ENCODE measurements at places on chromosomes 12 and 14.

DNA sequence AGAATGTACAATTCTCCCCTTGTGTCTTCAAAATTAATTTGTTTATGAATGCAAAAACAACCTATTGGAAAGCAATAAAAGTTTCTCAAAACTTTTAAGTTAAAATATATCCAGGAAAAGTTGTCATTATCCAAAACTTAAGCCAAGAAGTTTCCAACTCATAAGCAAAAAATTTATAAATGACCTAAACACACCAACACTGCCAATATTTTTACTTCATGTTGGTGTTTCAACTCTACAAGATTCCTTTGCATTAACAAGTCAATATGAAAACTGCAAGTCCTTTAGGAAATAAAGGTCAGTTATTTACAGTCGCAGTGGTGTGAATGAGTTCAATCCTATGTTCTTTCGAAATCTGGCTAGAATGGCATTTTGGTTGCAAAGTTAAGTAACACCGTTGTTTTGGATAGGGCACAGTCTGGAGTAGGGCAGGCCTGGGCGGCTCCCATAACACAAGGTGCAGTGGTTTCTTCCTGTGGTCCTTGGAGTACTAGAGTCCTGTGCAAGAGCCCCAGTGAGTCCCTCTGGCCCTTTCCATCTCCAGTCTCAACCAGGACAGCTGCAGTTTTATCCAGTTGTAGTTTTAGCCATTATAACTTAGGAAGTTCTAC lies 151.4 kb downstream of the MED13L start:
- DNase-seq: no peak

- DNase-seq: no peak
Observed at GRCh38 chr12:6688543-6688998, 604 bp downstream of the ZNF384 start.

DNA sequence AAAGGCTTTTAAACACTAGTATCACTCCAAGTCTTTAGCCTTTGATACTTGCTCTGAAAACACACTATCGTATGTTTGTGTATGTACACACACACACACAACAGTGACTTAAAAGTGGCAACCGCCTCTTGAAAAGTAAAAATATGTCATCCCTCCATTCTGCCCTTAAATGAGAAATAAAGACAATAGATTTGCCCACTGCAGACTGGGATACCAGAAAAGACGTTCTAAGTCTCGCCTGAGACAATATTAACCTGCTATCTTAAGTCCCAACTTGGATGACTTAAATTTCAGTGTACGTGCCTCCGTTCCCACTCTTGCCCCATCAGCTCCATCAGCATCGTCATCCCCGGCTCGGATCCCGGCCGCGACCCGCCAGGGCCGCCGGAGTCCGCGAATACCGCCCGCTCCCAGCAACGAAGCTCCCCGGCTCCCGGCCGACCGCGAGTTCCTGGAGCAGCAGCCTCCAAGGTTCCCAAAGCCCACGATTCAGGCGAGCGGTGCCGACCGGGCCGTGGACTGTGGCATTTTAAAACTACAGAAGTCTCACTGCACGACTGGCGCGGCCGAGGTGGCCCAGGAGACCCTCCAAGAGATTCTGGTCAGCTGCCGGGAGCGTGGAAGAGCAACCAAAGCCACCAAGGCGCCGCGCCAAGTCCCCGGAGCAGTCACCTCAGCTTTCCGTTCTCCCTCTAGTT lies 2.8 kb upstream of the ARID2 start:
- peak; percentile 29 for DNase-seq

- no peak for DNase-seq
Observed at GRCh38 chr14:99554757-99555531, 49.1 kb downstream of the CCDC85C start.

GRCh38 chr12:65699251-65699650 lies 125.0 kb upstream of the HMGA2 start:
- DNase-seq: no peak

- DNase-seq: no peak
Observed at GRCh38 chr14:73870525-73871235, 16.0 kb upstream of the ZNF410 start.

DNA sequence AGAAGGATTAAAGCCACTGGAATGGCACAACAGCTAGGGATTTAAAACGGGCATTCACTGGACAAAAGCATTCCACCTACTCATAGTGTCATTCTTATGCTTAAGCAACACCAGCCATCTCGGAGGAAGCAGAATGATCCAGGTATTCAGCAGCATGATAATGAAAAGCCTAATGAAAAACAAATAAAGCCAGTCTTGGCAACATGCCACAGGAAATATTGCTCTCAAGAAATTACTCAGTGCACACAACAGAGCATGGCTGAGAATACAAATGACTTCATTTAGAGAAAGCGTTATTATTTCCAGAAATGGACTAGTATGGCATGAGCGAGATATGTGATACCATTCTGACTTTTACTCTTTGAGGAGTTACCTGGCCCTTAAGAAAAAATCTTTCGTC lies 442.2 kb downstream of the APAF1 start:
- no peak for DNase-seq

DNA sequence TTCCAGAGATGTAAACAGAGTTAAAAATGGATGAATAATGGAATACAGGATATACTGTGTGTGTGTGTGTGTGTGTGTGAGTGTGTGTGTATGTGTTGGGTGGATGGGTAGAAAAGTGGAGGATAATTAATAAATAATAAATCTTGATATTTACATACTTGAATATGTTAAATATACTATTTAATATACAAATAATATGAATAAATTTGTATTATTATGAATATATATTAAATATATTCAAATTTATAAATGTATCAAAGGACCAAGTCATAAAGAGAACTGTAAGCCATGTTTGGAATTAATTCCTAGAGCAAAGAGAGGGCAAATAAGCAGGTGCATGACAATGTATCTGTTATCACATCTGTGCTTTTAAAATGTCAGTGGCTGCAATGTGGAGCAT lies 225.3 kb downstream of the ALG10B start:
- DNase-seq: no peak

- no peak for DNase-seq
Observed at GRCh38 chr14:101017209-101017608, 113.7 kb upstream of the RTL1 start.

DNA sequence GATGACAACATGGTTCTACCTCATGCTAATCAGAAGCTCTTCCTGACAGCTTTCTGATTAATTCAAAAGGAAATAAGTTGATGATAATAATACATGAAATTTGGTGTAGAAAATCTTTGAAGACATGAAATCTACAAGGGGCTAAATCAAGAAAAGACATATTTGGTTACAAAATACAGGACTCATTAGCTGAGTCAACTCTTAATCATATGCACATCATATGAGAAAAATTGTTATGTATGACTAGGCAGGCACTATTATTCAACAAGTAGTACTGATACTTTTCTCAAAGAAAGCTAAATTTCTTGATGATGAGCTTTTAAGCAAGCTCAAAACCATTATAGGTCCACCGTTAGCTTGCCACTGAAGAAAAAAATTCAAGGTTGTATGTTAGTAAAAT lies 7.1 kb downstream of the ABCC9 start:
- no peak for DNase-seq

DNA sequence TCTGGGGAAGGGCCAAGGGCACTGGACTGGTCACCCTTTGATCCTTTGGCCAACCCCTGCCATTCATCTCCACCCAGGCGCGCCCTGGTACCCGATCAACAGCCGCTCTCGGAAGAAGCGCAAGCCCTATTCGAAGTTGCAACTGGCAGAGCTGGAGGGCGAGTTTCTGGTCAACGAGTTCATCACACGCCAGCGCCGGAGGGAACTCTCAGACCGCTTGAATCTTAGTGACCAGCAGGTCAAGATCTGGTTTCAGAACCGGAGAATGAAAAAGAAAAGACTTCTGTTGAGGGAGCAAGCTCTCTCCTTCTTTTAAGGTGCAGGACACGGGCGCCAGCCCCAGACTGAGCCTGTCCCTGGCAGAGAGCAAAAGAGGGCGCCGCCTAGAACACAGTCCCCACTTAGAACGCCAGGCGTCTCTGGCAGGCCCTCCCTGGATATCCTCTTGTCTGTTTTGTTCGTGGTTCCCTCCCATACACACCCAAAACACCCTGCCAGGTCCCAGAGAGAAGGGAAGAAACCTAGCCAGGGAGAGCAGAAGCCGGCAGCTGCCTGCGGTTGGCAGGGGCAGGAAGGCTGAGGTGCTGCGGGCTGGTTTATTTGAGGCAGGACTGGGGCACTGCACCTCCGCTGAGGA lies 1.7 kb downstream of the HOXC12 start:
- no peak for DNase-seq

- DNase-seq: no peak
Observed at GRCh38 chr12:130164936-130165335, 2.7 kb downstream of the FZD10 start.

DNA sequence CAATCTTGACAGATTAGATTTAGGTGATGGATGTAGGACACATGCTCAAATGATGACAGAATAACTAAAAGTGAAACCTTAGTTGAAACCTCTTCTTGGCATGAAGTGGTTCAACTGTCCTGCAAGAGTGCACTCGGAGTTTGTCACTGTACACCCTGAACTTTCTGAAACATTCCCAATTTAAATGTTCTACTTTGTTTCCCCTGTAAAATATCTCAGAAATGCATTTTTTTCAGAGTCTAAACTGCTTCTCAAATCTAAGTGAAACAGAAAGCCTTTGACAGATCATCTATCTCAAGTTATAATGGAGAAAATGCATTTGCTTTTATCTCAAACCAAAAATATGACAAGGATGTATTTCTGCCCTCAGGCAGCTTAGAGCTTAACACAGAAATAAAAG lies 66.0 kb downstream of the BHLHE41 start:
- no peak for DNase-seq

DNA sequence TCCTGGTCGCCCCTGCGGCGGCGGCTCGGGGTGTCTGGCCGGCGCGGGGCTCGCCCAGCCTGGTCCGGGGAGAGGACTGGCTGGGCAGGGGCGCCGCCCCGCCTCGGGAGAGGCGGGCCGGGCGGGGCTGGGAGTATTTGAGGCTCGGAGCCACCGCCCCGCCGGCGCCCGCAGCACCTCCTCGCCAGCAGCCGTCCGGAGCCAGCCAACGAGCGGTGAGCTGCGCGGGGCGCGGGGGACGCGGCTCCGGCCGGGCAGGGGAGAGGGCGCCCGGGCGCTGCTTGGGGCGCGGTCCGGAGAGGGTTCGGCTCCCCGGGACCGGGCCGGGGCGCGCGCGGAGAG lies at the start of gene LGALS3:
Gene LGALS3, plus strand, starts transcription at position 167 of the 342 bp plus-strand sequence. CDS start 8,122 bp downstream, outside the sequence.
- no peak for DNase-seq

- no peak for DNase-seq
Observed at GRCh38 chr12:12901158-12901791, 9.9 kb downstream of the GPRC5A start.

DNA sequence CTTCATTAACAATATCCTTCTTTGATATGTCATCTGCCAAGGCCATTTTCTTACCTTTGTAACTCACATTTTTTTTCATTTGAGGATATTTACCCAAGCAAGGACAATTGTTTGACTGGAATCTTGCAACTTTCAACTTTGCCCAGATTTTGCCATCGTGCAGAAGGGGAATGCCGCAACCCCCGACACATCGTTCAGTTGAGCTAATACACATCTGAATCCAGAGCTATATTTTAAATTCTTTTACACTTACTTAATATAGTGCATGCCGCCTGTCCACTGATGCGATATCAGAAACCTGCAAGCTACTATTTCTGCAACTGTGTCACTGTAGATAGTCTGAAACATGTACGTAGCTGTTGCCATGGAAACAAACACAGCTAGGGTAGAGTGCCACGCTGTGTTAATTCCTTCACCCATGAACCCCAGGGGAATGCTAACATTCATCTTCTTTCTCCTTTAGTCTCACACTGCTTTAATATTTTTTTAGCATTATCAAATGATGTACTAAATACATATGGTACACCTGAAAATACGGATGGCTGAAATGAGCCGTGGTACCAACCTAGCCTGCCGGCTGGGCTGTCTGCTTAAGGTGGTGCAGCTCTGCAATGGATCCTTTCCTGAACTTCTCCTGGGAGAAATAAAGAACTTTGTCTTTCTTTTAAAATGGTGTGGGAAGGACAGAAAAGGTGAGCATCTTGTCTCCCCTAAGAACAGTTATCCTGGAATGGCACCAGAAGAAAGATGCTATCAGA lies 77.0 kb upstream of the FOXN3 start:
- DNase-seq: no peak

DNA sequence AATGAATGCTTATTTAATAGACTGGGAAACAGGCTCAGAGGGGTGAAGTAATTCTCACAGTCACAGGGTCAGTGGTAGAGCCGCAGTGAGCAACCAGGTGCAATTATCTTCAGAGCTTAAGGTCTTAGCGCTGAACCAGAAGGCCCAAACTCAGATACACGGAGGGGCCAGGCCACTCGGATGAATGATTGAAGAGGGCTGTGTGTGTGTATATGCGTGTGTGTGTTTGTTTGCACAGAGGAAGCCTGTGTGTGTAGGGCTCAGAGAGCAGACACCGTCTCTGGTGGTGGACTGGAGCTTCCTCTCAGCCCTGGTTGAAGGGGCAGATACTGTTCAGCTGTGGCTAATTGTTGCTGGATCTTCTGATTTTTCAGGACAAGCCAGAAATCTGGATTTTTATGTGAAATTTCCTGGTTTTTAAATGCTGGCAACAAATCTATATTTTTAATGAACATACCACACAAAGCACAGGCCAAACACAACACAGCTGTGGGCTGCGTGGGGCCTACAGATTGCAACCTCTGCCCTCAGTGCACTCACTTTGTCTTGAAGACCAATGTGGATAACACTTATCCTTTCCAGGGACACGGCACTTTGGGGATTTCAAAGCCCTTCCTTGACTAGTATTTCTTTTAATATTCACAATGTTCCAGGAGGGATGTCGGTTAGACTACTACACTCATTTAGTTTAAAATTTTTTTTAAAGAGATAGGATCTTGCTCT lies 94.5 kb upstream of the NRXN3 start:
- no peak for DNase-seq

DNA sequence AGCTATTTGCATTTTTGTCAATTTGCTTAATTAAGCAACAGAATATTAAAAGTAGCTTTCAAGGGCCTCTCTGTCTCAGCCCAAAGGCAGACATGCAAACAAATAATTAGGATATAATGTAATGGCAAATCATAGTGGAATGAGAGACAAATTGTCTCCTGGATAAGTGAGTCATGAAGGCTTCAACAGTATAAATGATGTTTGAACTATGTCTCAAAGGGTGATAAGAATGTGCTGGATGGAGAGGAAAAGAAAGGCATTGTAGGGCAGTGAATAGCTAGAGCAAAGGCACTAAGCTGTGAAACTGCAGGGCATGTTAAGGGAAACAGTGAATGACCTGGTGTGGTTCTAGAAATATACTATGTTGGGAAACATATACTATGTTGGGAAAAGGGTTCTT lies 53.5 kb upstream of the PPP1R12A start:
- DNase-seq: no peak

GRCh38 chr12:98485792-98486340 lies 29.5 kb upstream of the TMPO start:
- no peak for DNase-seq

DNA sequence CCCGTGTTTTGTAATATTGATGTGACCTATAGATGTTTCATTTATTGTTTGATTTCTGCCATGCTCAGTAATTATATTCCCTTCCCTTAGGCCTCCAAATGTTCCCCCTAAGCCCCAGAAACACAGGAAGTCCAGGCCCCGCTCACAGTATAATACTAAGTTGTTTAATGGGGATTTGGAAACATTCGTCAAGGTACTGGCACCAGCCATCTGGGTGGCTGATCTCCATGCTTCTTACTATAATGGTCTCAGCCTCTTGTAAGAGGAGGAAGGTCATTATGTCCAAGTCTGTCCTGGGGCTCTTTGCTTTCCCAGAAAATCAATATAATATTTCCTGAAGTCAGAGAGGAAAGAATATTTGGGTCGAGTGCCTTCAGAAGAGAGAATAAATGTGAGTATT lies 130.9 kb downstream of the KICS2 start:
- DNase-seq: no peak

GRCh38 chr12:22116376-22116775 lies 70.4 kb downstream of the CMAS start:
- DNase-seq: no peak

- DNase-seq: no peak
Observed at GRCh38 chr14:65352964-65353530, 59.5 kb upstream of the FUT8 start.
